ENCODE measurements at places on chromosomes 1 and 21. TPM values are rescaled to one million over a fixed set of nuclear protein-coding genes. Genes with fewer than 3 reads are reported as not detected.

Gene HRNR
- not detected for total RNA-seq

Gene DENND4B
- 24.9 TPM for total RNA-seq

Gene COA7
- 31.1 TPM for total RNA-seq

Gene IQGAP3
- 3.5 TPM for total RNA-seq

Gene KRTAP21-2
- total RNA-seq, result not detected

Gene KCNJ9
- 18.5 TPM for total RNA-seq

Gene TTLL10
- total RNA-seq, result 0.69 TPM

Gene DDX59
- 21.7 TPM for total RNA-seq

Measured in diencephalon (tissue), 1 donor.